ENCODE measurements at places on chromosomes 3 and 15. TPM values are rescaled to one million over a fixed set of nuclear protein-coding genes. Genes with fewer than 3 reads are reported as not detected.

The MORC1 gene
- total RNA-seq: not detected

The IGSF10 gene
- 0.54 TPM for total RNA-seq

The IGDCC3 gene
- total RNA-seq: 0.19 TPM

The ZNF385D gene
- not detected for total RNA-seq

The CTXN2 gene
- total RNA-seq: not detected

The CAND2 gene
- 0.54 TPM for total RNA-seq

The SKOR1 gene
- 0.06 TPM for total RNA-seq

The ISG20 gene
- total RNA-seq: 39.6 TPM

The SPATA12 gene
- total RNA-seq: 0.41 TPM

The SCAMP5 gene
- total RNA-seq: 9.3 TPM

Measured in A549 treated with ZK216348 at 1 μM for 4 hours (cell line).